ENCODE measurements at places on chromosomes 2 and 18.

- DNase-seq, result no peak
Measured at GRCh38 chr2:232174662-232175061, 203.9 kb upstream of the ALPP start.

- no peak for DNase-seq
Measured at GRCh38 chr2:41723526-41723925, 324.3 kb upstream of the PKDCC start.

- no peak for DNase-seq
Measured at GRCh38 chr2:8892111-8892510, 54.7 kb upstream of the KIDINS220 start.

- DNase-seq, result peak; percentile 96
Measured at GRCh38 chr2:54115284-54116137, at the start of gene ACYP2. ACYP2 (plus strand) TSS chr2:54115615.

DNA sequence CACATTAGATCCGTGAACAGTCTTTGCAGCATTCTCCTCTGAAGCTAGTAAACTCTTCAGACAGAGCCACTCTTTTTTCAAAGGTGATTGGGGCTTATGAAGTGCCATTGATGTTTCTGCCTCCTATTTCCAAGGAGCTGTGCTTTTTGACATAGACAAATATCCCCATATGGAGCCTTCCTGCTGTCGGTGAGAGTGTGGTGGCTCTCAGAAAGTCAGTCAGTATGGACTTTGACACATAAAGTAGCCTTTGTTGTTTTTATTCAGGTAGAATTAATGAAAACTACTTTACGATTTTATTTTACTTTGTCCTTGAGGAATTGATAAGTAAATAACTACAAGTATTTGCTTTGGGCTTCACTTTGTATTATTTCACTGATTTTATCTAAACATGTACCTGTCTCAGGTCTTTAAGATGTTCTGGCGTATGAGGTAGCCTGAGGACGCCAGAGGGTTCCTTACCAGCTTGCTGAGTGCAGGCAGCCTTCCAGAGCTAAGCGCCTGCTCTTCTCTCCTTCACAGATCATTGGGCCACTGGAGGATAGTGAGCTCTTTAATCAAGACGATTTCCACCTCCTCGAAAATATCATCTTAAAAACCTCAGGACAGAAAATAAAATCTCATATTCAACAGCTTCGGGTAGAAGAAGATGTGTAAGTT is 69.7 kb downstream of the UGGT1 start:
- DNase-seq, result no peak

- no peak for DNase-seq
Measured at GRCh38 chr2:169302364-169302763, 60.0 kb downstream of the LRP2 start.

DNA sequence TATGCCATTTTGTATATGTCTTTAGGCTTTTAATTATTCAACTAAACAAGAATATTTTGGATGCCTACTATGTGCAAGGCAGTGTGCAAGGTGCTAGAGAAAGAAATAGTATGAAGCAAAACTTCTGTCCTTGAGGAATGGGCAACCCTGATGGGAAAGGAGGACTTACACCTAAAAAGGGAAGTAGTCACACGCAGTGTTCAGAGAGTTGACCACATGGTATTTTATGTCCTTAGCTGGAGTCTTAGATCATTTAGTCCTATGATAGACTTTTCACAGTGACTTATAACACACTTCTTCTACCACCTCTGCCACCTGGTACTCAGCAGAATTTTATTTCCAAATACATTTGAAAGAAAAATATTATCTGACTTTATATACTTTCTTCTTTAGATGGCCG is 291.6 kb downstream of the PLCL1 start:
- DNase-seq, result no peak

GRCh38 chr2:239321596-239322415 is 79.0 kb downstream of the HDAC4 start:
- no peak for DNase-seq

GRCh38 chr2:224083638-224084037 is 44.6 kb upstream of the SERPINE2 start:
- DNase-seq, result no peak

DNA sequence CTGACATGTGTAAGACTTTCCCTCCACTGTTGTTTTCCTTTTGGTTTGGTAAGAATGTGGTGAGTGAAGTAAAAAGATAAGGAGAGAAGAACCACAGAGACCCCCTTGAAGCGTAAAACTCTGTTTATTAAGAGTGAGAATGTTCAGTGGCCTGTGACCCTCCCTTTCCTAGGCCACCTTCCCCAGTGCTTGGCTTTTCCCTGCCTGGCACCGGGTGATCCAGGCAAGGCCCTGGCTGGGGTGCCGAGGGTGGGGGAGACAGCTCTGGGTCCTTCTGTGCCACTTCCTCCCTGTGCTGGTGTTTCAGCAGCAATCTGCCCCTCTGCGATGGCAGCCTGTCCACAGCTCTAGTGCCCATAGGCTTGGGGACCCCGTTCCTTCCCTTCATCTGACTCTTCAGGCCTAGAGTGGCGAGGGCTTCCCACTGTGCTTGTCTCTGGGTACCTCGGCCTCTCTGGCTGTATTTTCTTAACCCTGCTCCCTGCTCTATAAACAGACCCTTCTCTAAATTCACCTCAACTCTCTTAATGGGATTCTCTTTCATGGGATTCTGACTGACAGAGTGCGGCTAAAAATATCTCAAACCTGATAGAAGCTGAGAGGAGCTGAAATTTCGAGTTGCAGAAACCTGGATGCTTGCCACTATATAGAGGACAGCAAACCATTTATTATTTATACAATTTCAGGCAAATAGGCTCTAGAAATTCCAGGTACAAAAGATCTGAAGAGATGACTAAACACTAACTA is 461.0 kb downstream of the DLGAP1 start:
- DNase-seq, result no peak

- peak; percentile 27 for DNase-seq
Measured at GRCh38 chr2:6865346-6866274, at the start of gene CMPK2. CMPK2 (minus strand) TSS chr2:6865907; CDS start chr2:6865696, 211 bp downstream.
